Activated naive CD4-positive, alpha-beta T cell treated with Interleukin-2 at 50 U/mL for 16 hours (primary cell): ENCODE measurements at places on chromosomes 2 and 18.

- peak; percentile 96 for DNase-seq
Measured at GRCh38 chr2:38750891-38751595, at the start of gene SRSF7. Gene SRSF7, minus strand, starts transcription at chr2:38751361. Its CDS starts 105 bp downstream, at chr2:38751256.

GRCh38 chr2:217836901-217837491 lies 165.8 kb downstream of the TNS1 start:
- no peak for DNase-seq

GRCh38 chr18:56489893-56490292 lies 148.5 kb downstream of the TXNL1 start:
- no peak for DNase-seq

DNA sequence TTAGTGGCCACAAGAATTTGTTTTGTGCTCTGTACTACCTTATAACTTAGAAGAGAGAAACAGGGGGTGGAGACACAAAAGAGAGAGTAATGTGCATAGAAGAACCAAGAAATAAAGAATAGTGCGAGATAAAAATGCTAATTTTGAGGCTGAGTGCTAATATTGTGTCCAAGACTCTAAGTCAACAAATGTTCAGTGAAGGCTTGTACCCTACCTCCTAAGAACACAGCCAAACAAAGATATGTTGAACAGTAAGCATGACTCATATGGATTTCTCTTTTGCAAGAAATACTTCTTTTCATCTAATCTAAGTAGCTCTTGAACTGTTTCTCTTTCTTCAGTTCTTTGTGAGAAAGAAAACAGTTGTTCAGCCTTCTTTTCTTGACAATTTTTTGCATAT lies 45.2 kb downstream of the GAREM1 start:
- DNase-seq: no peak

DNA sequence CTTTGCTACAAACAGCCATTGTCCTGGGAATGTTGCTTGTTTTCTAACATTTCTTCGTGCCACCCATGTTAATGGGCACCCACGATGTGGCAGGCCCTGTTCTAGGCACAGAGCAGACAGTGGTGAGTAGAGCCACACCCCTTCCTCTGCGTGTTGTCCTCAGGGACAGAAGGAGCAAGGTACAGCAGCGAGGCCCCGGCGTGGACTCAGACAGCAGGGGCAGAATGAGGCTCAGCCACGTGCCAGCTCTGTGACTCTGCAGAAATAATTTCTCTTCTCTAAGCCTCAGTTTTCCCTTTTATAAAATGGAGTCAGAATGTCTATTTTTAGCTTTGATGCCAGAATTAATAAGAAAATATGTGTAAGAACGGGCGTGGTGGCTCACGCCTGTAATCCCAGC lies 401.7 kb downstream of the TSN start:
- DNase-seq: no peak

GRCh38 chr2:51013079-51013932 lies 18.6 kb downstream of the NRXN1 start:
- no peak for DNase-seq

DNA sequence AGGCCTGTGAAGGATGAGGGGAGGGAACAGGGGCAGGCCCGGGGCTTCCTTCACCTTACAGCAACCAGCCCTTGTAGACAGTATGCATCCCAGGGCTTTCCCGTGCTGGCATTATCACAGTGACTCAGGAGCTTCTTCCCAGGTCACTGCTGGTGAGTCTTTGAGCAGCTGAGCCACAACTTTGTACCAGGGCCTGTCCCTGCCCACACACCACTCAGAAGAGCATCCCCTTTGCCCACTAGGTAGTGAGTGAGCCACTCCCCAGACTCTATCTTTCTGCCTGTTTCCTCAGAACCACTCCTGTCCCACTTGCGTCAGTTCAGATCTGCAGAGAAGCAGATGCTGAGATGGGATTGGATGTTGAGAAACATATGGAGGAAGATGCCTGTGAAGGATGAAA lies 69.6 kb upstream of the ALPP start:
- DNase-seq: no peak

- DNase-seq: no peak
Measured at GRCh38 chr2:66700677-66701066, 265.7 kb downstream of the MEIS1 start.

DNA sequence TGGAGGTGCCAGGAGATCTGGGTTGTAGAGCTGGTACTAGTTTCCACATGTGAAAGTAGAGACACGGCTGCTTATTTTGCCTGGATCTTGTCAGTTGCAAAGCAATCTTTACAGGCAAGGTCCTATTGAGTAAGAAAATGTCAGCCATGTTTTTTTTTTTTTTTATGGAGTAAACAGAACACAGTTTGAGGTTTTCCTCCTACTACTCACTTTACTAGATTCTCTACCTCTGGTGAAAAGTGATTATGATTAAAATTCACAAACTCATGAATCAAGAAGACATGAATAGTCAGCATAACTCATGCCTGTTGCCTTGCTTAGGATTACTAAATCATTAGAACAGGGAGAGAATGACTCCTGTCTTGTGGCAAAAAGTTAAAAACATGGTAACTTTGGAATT lies 70.1 kb upstream of the PNPT1 start:
- no peak for DNase-seq

DNA sequence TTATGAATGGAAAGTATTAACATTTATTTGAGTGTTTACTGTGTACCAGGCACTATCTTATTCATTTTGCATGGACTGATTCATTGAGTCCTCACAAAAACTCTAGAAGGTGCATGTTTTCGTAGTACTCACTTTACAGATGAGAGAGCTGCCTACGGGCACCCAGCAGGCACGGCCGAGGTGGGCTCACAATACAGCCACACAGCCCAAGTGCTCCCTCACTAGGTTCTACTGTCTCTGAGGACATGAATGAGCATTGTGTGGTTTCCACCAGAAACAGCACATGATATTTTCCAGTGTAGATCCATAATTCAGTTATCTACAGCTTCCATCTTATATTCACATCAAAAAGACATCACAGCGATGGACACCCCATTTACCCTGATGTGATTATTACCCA lies 101.4 kb downstream of the FTCDNL1 start:
- no peak for DNase-seq

DNA sequence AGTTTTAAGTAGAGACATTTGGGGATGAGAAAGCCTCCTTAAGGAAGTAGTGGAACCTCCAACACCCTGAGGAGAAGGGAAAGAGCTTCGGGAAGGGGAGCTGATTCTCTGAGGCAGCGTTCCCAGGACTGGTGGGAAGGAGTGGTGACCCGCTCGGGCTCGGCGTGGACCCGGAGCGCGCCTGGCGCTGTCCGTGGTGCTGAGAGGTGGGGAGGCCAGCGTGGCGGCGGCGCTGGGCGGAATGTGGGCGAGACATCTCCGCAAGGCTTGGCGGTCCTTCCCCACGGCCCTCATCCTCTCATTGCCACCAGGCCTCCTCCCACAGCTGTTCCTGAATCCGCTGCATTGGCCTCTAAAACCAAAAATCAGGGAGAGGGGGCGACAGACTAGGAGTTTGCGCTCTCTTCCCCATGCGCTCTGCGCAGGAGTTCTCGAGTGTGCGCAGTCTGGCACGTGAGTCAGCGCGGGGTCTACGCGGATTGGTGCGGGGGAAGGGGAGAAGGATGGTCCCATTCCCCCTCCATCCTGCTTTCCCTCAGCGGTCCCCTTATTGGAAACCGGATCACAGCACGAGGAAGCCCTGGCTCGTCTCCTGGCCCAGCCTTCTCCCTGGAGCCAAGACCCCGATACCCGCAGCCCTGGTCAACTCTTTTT lies 857 bp downstream of the RESP18 start:
- peak; percentile 4 for DNase-seq

GRCh38 chr2:10164601-10165000 lies 42.1 kb downstream of the RRM2 start:
- DNase-seq: no peak
